NCI-H2107 (cell line): ENCODE measurements at places on chromosomes 3 and 15.

DNA sequence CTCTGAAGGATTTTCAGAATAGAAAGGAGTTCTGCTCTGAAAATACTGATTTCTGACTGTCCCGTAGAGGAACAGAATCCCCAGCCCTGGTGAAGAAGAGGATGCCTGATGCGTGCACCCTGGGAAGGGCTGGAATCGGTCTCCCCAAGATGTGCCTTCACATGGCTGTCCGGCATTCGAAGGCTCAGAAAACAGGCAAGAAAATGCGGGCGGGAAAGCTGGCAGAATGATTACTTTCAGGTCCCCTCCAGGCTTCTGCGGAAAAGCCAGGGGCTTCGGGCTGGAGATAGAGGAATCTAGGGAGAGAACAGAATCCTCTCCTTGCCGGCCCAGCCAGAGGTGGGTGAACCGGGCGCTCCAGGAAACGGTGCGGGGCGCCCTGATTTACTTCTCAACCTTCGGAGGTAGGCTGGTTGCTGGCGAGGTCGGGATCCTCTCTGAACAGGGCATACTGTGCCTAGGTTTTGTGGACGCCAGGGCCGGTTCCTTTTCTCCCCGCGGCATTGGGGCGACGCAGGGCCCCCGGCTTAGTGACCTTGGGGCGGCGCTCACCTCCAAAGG lies 2.5 kb downstream of the FOXL2NB start:
- no peak for DNase-seq

- DNase-seq: no peak
These were observed 364.2 kb downstream of the LRTM1 start for GRCh38 chr3:54563501-54564200.

DNA sequence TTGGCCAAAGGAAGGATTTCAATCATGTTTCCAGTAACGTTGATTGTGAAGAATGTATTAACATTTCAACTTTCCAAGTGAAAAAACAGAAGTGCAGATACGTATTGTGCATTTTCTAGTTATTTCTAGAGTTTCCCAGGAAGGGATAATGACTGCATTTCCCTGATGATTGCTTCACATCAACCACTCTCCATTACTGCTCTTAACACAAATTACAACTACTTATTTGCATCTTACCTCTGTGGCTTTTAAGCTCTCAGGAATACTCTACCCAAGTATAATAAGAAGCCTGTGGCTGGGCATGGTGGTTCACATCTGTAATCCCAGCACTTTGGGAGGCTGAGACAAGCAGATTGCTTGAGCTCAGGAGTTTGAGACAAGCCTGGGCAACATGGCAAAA lies 582.5 kb downstream of the ZNF385D start:
- DNase-seq: no peak

GRCh38 chr15:20340931-20341661 lies 200.5 kb downstream of the GOLGA6L6 start:
- no peak for DNase-seq

GRCh38 chr3:86938416-86939105 lies 52.4 kb downstream of the VGLL3 start:
- no peak for DNase-seq

DNA sequence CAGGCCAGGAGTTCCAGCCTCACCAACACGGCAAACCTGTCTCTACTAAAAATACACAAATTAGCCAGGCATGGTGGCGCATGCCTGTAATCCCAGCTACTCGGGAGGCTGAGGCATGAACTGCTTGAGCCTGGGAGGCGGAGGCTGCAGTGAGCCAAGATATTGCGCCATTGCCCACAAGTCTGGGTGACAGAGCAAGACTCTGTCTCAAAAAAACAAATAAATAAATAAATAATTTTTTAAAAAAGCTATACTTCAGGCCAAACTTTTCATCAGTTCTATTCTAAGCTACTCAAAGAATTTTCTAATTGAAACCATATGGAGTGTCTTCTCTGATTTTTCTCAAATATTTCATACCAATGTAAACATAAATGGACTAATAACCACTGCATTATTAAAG lies 43.5 kb downstream of the PHC3 start:
- DNase-seq: no peak

DNA sequence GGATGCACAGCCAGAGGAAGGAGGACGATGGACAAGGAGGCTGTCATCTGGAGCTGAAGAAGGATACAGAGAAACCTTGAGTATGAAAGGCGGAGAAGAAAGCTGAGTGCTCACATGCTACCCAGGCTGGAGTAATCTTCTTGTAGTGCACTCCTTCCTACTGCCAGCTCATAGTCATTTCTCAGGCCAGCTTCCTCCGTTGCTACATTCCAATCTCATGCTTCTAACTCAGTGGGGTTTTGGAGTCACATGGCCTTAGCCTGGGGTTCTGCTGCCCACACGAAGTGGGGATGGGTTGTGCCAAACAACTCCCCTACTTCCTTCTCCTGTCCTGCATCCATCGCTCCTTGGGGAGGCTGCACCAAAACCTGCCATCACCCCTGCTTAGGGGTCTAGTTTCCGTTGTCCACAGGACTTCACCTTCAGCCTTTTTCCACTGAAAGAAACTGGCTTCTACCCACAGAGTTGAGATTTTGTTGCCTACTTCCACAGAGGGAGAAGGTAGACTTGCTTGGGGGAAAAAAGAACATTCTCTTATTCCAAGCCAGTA lies 239.9 kb downstream of the EPHB1 start:
- DNase-seq: no peak

DNA sequence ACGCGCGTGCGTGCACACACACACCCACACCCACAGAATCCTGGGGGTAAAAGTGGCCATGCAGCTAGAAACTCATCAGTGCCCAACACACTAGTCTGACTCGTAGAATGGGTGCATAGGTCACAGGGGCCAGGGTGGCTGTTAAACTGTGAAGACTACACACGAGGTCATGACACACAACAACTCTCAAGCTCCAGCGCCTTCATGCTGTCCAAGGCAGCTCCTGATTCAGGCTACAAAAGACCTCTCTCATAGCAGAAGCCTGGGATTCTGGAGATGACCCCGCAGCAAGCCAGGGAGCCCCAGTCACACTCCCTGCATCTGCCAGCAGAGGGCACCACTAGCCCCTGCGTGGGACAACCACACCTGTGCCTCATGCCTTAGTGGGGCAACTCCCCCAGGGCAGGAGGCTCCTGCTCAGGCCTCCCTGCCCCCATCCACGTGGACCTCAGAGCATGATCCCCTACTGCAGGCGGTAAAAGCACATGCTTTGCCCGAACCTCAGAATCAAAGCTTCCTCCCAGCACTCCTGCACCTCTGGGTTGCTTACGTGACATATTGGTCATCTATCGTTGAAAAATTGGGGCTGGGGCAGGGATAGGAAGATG lies 93.1 kb downstream of the LRIG1 start:
- DNase-seq: no peak
